ENCODE measurements at places on chromosomes 5 and 9.

GRCh38 chr9:123065196-123065595 lies 31.7 kb downstream of the GPR21 start:
- DNase-seq = no peak

DNA sequence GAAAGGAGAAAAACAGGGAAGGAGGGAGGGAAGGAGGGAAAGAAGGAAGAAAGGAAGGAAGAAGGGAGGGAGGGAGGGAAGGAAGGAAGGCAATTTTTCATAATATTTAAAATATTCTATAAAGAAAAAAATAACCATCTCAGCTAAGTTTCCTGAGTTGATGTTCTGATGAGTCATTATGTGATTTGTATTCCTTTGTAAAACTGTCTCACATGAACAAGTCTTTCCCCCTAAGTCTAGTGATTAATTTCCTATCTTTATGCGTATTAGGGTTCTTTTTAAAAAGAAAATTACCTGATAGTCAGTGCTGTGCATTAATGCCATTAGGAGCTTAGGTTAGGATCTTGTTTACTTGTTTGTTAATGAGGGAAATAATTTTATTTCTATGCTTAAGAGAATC lies 94.1 kb downstream of the RASEF start:
- DNase-seq = no peak

DNA sequence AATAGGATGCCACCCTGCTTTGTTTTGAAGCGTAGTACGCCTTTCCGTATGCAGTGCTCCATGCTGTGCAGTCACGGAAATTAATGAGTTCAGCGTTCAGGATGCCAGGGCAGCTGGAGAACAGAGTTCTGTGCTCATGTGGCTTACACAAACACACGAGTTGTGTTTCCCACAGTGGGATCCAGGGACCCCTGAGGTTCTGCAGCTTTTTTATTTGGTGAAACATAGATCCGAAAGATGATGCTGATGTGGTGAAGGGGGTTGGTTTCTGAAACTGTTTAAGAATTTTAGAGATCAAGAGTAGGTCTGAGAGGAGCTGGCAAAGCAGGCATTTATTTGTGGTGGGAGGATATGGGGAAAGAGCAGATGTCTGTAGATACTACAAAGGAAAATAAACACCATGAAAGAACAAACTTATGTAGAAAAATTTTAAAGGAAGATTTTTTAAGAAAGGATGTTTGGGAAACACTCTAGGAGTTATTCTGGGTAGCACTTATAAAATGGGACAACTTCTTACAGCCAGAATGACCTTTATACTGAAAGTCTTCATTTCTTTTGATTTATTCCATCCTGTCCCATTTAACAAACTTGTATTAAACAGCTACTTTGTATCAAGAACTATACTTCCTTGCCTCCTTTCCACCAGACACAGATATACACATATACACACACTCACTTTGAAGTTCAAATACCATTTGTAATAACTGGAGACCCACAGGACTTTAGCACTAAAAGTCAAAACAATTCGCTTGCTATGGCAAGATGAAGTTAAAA lies 52.7 kb downstream of the ITGA1 start:
- DNase-seq = no peak

DNA sequence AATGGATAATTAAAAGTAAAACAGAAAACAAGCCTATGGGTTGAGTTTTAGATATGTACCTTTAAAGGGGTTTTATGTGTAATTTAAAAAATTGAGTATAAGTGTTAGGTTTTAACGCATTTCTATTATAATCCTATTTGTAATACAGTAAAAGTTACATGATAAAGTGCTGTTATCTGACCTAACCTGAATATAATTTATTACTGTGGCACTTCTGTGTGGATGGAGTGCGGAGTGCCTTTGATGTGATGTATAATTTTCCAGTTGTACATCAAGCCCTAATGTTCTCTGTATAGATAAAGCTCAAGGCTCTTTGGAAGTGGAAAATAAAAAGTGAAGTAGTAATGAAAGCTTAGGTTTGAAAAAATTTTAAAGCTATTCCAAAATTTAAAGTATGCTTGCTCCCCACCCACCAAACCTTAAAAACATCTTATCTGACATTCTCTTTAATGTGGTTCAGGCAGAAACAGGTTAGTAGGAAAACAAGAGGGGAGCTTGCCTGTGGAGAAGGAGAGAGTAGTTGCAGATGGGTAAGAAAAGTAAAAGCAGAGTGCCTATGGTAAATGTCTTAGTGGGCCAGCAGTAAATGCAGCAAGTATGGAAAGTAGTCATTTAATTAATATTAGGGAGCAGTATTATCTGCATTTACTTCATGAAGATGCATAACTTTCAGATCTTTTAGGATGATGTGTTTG lies 4.0 kb downstream of the MATR3 start:
- no peak for DNase-seq

- DNase-seq = no peak
Observed at GRCh38 chr9:35277628-35278359, 116.0 kb downstream of the UNC13B start.

DNA sequence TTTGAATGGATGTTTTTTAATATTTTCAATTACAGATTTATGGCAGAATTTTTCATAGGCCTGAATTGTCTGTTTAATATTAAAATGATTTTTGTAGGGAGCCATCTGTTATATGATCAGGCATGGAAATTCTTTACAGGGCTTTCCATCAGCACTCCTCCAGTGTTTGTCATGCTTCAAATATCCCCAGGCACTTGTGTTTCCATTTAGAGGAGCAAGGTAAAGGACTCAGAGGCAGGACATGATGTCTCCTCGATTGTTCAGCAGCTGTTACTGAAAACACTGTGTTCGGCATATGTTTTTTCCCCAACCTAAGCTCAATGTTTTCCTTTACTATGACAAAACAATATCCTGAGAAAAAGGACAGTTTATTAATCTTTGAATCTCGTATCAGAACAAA lies 172.3 kb upstream of the RFX3 start:
- no peak for DNase-seq

GRCh38 chr5:109630093-109630492 lies 59.6 kb upstream of the MAN2A1 start:
- DNase-seq = no peak

- DNase-seq = no peak
Observed at GRCh38 chr9:117828466-117828865, 124.3 kb downstream of the TLR4 start.

DNA sequence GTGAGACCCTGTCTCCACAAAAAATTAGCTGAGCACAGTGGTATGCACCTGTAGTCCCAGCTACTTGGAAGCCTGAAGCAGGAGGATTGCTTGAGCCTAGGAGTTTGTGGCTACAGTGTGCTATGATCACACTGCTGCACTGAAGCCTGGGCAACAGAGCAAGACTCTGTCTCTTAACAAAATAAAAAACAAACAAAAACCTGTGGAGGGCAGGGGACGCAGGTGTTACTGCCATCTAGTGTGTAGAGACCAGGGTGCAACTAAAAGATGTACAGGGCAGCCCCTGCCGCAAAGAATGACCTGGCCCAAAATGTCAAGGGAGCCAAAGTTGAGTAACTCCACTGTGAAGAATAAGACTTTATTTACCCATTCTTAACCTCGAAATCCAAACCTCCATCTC lies 27.1 kb downstream of the ASPN start:
- DNase-seq = no peak

- no peak for DNase-seq
Observed at GRCh38 chr9:15272377-15272928, 34.6 kb downstream of the TTC39B start.

DNA sequence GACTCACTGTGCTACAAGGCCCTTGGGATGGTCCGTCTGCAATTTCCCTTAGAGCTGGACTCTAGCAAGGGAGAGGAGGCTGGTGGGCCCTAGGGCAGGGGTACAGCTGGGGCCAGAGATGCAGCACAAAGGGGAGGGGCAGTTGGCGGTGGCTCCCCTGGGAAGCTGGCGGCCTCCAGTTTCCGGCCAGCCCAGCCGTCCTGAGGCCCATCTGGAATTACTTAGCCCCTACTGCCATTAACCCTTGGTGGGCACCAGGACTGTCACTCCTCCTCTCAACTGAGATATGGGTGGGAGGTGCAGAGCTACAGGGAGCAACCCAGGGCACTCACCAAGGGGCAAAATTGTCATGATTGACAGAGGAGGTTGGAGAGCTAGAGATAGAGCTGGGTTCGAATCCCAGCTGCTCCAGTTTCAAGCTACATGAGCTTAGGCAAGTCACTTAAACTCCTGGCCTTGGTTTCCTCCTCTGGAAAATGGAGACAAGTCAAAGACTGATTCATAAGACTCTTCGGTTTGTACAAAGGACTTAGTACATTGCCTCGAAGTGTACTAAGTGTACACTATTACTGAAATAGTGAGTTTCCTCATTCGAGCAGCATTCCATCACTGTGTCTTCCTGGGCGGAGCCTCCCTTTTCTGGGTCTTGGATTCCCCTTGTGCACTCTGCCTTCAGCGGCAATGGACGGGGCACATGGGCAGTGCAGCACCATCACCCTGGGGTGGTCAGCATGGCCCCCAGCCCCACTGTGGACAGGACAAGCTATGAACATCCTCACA lies 2.7 kb upstream of the PDGFRB start:
- DNase-seq = no peak

DNA sequence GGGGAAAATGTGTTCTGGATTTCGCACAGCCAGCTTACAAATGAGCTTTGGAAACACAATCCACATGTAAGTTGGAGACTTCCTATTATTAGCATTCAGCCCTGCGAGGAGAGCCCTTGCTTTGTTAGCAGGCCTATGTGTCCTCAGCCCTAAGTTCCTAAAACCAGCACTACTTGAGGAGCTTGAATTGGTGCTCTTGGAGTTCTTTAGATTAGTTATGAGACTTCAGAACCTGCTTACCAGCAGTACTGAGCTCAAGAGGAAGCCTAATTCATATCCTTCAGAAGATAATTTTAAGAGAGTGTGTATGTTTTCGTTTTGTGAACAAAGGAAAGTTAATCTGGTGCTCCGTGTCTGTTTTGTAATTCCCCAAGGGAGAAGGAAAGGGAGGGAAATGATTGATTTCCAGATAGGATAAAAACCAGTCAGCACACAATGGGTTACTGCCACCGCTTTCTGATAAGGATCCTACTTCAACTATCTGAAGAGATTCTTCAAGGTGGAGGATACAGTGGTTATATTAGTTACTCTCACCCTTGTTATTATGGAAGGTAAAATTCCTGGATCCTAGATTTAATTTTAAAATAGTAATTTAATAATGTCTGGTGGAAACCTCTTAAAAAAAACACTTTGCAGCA lies 35.2 kb downstream of the PIK3R1 start:
- no peak for DNase-seq
